ENCODE measurements at places on chromosomes 1 and 21.

DNA sequence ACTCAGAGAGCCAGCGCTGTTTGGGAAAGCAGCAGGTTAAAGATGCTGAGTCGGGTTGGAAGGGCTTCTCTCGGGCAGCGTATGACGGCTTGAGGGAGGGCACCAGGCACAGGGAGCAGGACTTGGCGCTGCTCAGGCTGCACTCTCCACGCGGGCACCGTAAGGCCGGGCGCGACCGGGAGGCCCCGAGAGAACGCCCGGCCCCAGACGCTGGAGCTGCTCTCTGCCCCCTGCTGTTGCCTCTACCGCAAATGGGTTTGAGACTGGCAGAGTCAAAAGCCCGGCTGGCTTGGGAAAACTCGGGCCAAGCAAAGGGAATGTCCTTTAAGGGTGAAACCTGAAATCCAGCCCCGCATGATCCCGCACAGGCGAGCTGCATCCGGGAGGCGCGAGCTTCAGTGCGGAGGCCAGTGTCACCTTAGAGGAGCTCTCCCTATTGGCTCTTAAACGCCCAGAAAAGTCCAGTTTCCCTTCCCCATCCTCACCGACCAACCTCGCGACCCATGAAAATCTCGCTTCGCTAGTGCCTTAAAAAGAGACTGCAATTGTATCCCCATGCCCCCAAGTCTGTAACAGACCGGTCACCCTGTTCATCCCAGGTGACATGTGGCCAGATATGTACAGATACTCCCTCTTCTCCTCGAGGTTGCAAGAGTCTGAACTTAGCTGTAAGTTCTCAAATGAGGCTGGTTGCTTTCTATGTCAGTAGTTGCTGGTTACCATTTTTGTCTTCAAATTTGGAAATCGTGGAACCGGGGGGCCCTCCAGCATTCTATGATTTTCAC, 1.1 kb downstream of the PRRX1 start:
- DNase-seq: peak; percentile 58

DNA sequence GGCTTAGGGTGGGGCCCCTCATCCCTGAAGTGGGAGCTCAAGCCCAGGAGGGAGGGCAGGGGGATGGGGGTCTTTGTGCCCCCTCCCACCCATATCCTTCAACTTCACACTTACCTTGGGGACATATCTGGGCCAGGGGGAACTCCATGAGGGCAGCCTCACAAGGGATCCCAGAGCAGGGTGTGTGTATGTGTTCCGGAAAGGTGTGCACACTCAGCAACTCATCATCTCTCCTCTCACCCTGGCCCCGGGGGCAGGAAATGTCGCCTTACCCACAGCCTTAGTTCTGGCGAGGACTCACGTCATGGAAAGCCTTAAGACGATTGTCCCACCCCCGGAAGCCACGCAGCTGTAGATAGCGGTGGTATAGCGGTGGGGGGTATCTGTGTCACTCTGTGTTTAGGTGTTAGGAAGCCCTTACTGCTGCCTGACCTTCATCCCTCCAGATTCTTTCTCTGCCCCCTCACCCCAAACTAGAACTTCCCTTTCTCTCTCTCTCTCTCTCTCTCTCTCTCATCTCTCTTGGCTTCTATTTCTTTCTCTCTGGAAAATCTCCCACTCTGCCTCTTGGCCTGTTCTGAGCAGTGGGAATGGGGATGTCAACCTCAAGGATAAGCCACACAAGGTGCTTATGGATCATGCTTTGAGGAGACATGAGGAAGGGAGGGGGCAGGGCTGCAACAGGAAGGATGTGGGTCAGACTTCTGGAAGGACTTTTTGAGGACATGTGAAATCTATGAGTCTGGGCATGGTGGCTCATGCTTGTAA, at the start of gene SH2D2A:
TSS of gene SH2D2A (minus strand) at position 288 of the 768 bp plus-strand sequence. CDS start at position 148, 140 bp downstream.
- peak; percentile 61 for DNase-seq

DNA sequence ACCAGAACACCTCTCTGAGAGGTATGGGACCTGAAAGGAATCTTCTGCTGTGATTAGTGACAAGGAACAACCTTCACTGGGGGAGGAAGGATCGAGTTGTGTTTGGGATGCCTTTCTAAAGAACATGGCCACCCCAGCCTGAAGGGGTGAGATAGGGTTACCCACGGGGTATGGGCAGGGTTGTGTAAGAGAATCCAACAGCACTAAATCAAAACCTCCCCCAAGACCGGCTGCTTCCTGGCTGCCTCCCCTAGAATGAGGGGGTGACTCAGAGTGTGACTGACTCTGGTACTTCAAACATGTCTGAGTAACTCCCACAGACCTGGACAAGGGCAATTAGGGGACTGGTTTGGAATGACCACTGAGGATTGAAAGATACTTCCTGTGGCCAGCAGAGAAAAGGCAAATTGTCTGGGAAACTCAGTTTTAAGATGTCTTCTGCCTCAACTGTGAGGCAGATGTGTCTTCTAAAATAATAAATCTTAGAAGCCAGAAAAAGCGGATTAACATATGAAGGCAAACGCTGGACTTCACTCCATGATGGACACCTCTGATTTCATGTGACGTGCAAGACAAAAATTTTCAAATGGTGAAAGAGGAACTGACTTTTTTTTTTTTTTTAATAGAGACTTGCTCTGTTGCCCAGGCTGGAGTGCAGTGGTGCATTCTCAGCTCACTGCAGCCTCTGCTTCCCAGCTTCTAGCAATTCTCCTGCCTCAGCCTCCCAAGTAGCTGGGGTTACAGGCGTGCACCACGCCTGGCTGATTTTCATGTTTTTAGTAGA, 6.7 kb upstream of the PTPN14 start:
- peak; percentile 83 for DNase-seq

DNA sequence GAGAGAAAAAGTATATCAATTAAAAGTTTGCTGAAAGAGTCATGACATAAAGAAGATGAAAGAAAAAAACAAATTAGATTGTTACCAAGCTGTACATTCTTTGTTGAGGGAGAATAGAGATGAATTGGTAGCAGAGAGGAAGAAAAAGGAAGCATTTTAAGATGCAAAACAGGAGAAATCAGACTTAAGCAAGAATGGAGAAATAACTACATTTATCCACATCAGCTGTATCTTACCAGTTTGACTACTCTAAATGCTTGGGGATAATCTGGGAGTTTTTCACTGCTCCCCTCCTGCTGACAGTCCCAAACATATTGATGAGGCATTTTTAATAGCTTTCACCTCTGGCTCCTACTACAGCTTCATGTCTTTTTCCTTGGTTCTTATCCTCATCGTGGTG, 16.8 kb upstream of the PTPRC start:
- DNase-seq: no peak

DNA sequence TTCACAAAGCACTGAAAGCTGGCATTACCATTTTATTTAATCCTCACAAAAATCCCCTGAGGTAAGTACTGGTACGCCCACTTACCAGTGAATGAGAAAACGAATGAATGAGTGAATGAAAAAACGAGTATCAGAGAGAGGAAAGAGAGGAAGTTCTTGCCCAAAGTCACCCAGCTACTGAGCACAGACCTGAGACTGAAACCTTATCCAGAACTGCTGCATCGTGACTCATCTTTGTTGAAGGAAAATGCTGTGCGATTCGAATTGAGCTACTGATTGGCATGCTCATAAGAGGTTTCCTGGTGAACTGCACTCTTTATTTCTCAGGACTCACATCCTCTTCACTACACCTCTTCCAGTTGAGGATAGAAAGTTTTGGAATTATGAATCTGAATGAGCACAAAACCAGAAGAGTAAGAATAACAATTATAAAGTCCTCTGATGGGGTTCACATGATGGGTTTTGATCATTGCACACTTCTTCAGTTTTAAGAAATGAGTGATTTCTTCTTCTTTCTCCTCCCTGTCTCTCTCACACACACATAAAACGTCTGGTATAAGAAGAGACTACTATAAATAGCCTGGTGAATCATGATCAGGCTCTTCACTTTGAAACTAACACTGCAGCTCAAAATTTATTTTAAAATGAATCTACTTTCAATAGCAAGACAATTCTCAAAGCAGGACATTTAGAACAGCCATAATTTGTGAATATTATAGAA, 32.1 kb downstream of the IL12RB2 start:
- peak; percentile 75 for DNase-seq

DNA sequence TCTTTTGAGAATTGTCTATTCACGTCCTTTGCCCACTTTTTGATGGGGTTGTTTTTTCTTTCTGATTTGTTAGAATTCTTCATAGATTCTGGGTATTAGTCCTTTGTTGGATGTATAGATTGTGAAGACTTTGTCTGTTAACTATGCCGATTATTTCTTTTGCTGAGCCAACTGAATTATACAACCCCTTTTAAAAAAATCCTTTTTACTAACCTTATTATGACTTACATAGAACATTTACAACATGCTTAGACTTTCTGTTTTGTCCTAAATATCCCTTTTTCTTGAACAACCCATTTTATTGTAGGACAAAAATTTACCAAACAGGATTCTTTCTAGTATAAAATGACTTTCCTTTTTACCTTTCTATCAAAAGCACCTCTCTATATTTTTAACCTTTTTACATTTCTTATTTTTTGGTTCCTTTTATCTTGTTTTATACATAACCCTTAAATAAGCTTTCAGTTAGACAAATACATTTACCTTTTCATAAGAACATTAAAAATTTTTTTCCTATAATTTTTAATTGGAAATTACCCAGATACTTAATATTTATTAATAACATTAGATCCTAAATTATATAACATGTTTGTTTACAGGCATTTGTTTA, 70.4 kb upstream of the TTLL7 start:
- no peak for DNase-seq

- peak; percentile 17 for DNase-seq
Observed at GRCh38 chr1:153957744-153958110, 685 bp downstream of the CRTC2 start.

- DNase-seq: peak; percentile 59
Observed at GRCh38 chr1:53172426-53173128, 24.0 kb upstream of the CPT2 start.

- no peak for DNase-seq
Observed at GRCh38 chr1:162023181-162023546, 505 bp downstream of the OLFML2B start.

DNA sequence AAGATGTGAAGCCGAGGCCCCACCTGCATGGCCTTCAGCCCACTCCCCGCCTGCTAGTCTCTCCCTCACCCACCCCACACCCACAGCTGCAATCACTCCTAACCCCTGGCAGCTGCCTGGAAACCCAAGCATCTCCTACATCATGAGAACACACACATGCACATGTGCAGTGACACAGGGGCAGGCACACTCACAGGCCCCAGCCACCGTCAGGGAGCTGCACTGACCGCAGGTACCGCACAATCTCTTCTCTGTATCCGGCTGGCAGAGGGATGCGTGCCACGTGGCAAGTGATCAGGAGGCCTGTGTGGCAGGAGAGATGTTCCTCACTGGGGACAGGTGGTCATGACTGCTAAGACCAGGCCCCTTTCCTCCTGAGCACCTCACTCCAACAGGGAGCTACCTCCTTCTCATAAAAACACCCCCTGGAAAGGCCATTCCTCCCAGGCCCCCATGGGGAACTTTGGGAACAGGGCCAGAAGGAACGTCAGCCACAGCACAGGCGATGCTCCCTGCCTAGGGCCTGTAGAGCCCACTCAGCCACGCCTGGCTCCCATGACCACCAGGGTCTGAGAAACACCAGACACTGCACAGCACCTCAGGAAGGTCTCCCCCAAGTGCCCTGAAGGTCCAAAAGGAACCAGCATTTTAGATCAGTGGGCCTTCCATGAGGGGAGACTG, 6.0 kb downstream of the LSS start:
- no peak for DNase-seq

DNA sequence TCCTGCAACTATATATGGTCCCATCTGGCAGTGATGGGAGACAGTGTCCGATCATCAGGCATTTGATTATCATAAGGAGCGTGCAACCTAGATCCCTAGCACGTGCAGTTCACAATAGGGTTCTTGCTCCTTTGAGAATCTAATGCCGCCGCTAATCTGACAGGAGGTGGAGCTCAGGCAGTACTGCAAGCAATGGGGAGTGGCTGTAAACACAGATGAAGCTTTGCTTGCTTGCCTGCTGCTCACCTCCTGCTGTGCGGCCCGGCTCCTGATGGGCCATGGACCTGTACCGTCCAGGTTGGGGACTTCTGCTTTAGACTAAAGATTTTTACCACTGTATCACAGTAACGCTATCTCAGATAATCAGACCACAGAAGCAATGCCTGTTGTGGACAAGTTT, 63.8 kb downstream of the TGFB2 start:
- DNase-seq: no peak

- no peak for DNase-seq
Observed at GRCh38 chr1:65442442-65442841, 22.0 kb downstream of the LEPR start.

- no peak for DNase-seq
Observed at GRCh38 chr1:239805042-239805441, 286.6 kb upstream of the FMN2 start.

DNA sequence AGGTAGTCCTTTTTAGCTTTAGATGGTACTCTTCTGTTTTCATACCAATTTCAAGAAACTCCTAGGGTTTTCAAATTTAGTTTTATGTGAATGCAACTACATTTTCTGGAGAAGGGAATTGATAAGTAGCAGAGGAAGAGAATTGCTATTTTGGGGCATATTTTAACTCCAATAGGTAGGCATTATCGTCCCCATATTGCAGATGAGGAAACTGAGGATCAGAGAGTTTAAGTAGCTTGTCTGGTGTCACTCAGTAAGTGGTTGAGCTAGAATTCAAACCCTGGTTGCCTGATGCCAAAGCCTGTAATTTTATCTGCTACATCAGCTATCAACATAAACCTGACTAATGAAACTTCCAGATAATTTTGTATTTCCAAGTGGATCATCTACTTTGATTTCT, 1.9 kb downstream of the NFYC start:
- DNase-seq: no peak

GRCh38 chr21:41761934-41762635, 4.8 kb downstream of the RIPK4 start:
- no peak for DNase-seq

DNA sequence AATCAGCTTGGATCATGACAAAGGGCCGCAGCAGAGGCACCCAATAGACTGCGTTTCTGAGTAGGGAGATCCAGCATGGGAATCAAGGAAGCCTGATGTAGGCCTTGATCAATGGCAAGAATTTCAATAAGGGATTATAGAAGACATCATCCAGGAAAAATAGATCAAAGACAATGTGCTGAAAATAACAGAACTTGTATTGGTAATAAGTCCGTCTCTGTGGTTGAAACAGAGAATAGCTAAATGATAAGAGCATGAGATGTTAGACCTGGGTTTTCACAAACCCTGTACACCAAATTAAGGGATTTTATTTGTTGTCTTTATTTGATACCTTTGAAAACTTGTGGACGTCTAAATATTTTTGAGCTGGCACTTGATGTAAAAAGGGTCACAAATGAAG, 228.0 kb upstream of the SGIP1 start:
- no peak for DNase-seq

- DNase-seq: no peak
Observed at GRCh38 chr1:71224741-71225377, 144.0 kb upstream of the ZRANB2 start.

GRCh38 chr1:165328136-165328535, 28.4 kb downstream of the LMX1A start:
- no peak for DNase-seq

GRCh38 chr1:56502700-56503245, 76.6 kb downstream of the PLPP3 start:
- DNase-seq: peak; percentile 72

GRCh38 chr1:76868916-76869315, 1.6 kb downstream of the ST6GALNAC5 start:
- no peak for DNase-seq

GRCh38 chr1:55886856-55887712, 671.9 kb upstream of the USP24 start:
- DNase-seq: no peak

- DNase-seq: no peak
Observed at GRCh38 chr1:193703655-193704054, 517.2 kb upstream of the B3GALT2 start.
